Activated CD8-positive, alpha-beta memory T cell treated with anti-CD3 and anti-CD28 coated beads for 36 hours (primary cell): ENCODE measurements at places on chromosomes 2 and 18. TPM values are rescaled to one million over a fixed set of nuclear protein-coding genes. Genes with fewer than 3 reads are reported as not detected.

Gene SCN1A
- not detected for total RNA-seq

Gene RNF125
- total RNA-seq: 23.6 TPM

Gene CDK15
- not detected for total RNA-seq

Gene SCN9A
- not detected for total RNA-seq

Gene IL1R2
- total RNA-seq: 1.5 TPM

Gene LOXHD1
- not detected for total RNA-seq

Gene ECEL1
- not detected for total RNA-seq

Gene MYOM1
- total RNA-seq: 0.59 TPM

Gene ATP9B
- total RNA-seq: 19.6 TPM

Gene NYAP2
- not detected for total RNA-seq

Gene CGREF1
- 7.0 TPM for total RNA-seq

Gene DSC3
- 0.06 TPM for total RNA-seq

Gene TPGS2
- total RNA-seq: 82.2 TPM

Gene DYNC1I2
- 47.3 TPM for total RNA-seq

Gene POTEE
- total RNA-seq: 0.29 TPM

Gene APLF
- total RNA-seq: 2.8 TPM

Gene RFX8
- not detected for total RNA-seq

Gene NEUROD1
- not detected for total RNA-seq

Gene SERPINB11
- total RNA-seq: not detected

Gene BUB1
- 65.0 TPM for total RNA-seq

Gene MORN2
- 12.8 TPM for total RNA-seq

Gene FECH
- 31.8 TPM for total RNA-seq

Gene CRYGC
- total RNA-seq: not detected

Gene UGT1A3
- total RNA-seq: not detected

Gene FOXD4L1
- total RNA-seq: 0.21 TPM

Gene CCDC148
- total RNA-seq: not detected

Gene ALK
- not detected for total RNA-seq

Gene ASTL
- 19.3 TPM for total RNA-seq

Gene GCC2
- total RNA-seq: 33.5 TPM

Gene DLGAP1
- total RNA-seq: not detected

Gene ZSWIM2
- total RNA-seq: not detected

Gene FBXO36
- 1.0 TPM for total RNA-seq

Gene CHRND
- not detected for total RNA-seq

Gene PASK
- 73.8 TPM for total RNA-seq
